CD4-positive, alpha-beta T cell treated with Interleukin-17A for 4 hours (primary cell): ENCODE measurements at places on chromosomes 12 and 14.
A peak's percentile ranks its signal among the peaks of the same experiment; 100 is the strongest.

- no peak for DNase-seq
Observed at GRCh38 chr12:77724367-77724957, 106.2 kb upstream of the NAV3 start.

- no peak for DNase-seq
Observed at GRCh38 chr12:130436741-130437501, 99.2 kb downstream of the PIWIL1 start.

DNA sequence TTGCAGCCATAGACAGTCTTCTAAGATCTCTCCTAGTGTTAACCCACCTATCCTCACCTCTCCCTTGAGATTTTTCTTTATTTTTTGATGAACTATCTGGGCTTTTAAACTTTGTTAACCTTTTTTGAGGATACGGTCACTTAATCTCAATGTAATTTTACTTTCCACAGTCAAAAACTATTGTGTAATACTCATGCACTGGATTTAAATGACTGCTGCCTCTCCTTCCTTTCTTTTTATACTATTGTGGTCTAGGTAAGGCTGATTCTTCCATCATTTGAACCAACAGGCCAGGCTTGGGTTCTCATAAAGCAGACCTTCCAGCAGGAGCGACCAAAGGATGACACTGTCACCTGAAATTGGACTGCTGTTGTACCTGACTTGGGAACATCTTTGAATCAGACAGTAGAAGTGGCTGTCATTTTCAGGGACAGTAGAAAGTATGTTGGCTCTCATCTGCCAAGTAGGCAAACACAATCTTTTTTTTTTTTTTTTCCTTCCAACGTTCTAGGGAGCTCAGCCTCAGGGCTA is 689 bp upstream of the PDE3A start:
- DNase-seq, result no peak

DNA sequence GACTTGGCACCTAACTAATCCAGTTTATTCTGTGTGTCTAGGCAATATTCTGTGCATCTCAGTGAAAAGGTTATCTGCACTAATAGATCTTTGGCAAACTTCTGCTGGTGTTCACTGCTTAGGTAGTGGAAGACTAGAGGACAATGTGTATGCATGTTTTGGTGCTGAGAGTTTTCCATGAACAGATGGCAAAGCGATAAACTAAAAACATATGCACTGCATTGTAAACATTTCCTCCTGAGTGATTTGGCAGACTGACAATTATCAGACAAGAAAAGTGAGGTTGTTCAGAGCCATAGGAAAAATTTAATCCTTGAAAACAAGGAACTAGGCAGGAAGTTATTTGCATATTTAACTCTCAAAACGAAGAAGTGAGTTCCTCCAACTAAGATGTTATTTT is 400.4 kb downstream of the ATP23 start:
- DNase-seq, result no peak

- DNase-seq, result peak; percentile 29
Observed at GRCh38 chr12:11998944-11999315, 71.8 kb upstream of the BCL2L14 start.

DNA sequence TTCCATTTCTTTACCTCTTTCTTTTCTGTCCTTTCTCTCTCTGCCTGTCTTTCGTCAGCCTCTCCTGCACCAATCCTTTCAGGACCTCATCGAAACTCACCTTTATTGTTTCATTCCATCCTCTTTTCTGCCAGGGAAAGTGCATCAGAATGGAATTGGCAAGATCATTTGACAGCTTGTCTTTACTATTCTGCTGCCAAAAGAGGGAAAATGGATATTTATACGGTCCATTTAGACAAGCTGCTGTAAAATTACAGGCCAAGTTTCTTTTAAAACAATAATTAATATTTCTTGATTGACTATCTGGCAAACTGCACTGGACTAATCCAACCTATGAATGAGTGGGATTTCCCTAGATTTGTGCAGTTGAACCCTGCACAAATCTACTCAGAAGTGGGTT is 7.6 kb upstream of the SRGAP1 start:
- no peak for DNase-seq

GRCh38 chr14:72722201-72722785 is 171.6 kb downstream of the DPF3 start:
- DNase-seq, result no peak

DNA sequence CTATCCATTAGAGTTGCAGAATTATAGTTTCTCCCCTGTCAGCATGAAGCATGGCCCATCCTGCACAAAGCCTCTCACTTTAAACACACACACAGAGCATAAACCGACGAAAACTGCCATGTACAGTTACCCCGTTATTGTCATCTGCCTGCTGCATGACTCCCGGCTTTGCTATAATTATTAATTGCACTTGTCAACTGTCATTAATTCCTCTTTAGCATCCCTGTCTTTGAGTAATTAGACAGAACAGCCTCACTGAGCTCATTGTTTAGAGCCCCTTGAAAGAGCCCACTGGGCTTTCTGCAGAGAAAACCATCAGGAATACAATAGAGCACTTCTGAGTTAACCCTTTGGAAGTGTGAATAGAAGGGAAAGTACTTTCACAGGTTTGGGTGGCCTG is 307.2 kb upstream of the SOX5 start:
- DNase-seq, result no peak

- DNase-seq, result no peak
Observed at GRCh38 chr14:83071888-83072501, 1538.3 kb upstream of the SEL1L start.

DNA sequence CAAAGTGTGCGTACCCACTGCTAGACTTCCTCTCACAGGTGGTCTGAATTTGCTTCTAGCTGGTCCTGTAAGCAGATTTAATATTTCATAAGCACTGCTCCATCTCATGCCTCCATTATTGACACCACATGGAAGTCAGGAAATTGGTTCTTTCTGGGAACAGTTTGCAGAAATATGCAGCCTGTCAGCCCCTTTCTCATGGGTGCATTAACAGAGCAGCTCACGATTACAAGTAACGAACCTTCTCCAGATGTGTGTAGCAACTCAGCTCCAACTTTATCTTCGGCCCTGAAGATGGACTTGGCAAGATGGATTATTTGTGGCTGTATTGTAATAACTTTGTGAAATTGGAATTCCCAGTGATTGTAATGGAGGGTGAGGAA is 214.5 kb upstream of the DDHD1 start:
- DNase-seq, result no peak

GRCh38 chr12:98002887-98003493 is 512.4 kb upstream of the TMPO start:
- DNase-seq, result no peak

- DNase-seq, result peak; percentile 67
Observed at GRCh38 chr14:93115821-93116675, at the start of gene ITPK1. TSS of gene ITPK1 (minus strand) at chr14:93115925. CDS start at chr14:93115163, 762 bp downstream.
